ENCODE measurements at places on chromosomes 2 and 18.

DNA sequence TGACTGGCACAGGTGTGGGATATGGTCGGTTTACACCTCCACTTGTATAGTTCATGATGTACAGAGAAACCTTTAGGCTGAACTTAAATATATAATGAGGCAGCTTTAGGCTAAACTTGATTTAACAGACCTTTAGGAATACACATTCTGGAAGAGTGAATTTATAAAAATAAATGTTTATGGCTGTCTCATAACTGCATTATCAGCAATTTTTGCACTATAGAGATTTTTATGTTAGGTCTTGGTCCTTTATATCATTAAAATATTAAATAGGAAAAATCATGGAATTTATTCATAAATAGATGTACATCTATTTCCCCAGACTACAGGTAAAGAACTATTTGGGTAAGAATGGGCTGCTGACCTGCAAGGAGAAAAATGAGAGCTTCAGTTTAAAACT, 19.8 kb downstream of the RAB27B start:
- DNase-seq = no peak

GRCh38 chr18:41906528-41907146, 48.4 kb upstream of the PIK3C3 start:
- no peak for DNase-seq

DNA sequence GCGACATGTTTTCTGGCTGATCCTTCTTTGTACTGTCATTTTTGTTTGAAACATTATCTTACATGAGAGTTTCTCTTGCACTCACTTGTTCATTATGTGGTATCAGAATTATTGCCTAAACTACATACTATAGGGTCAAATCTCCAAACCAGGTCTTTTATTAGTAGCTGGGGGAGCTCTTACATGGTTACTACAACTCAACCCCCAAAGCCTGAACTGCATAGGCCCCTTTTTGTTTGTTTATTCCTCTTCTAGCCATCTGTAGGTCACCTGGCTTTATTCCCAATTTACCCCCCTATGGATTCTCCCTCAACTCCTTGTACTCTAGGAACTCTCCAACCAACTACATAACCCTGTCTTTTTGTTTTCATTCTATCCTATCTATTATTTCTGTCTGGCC, 46.7 kb downstream of the PUM2 start:
- no peak for DNase-seq

- no peak for DNase-seq
Measured at GRCh38 chr2:147083664-147084063, 761.2 kb upstream of the ACVR2A start.

DNA sequence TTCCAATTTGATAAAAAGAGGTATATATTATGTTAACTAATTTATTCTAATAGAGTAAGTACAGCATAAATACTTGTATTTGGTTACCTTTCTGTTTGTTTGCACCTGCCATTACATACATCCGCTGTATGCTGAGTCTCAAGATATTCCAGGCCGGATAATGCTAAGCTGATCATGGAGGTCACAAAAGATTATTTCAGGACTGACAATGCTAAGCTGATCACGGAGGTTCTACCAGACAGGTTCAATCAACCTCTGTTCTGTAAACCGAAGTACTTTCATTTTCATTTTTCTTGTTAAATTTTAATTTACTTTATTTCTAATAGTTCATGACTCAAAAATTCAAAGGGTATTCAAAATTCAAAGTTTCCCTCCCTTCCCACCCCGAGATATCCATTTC, 31.1 kb downstream of the PNO1 start:
- DNase-seq = no peak

DNA sequence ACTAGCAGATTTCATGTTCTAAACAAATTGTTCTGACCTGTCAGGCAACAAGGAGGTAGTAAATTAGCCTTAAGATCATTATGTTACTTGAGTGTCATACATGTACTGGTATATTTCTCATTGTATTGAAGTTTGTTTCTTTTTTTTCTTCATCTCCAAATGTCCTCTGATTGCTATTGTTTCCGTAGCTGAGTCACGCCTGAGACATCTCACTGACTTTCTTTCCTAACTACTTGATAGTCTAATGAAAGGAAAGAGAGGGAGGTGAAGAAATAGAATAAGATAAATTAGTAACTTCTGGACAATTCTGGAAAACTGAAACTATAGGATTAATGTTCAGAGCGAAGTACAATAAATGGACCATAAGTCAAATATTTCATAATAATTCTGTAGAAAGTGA, 1049.9 kb downstream of the TSN start:
- DNase-seq = no peak

DNA sequence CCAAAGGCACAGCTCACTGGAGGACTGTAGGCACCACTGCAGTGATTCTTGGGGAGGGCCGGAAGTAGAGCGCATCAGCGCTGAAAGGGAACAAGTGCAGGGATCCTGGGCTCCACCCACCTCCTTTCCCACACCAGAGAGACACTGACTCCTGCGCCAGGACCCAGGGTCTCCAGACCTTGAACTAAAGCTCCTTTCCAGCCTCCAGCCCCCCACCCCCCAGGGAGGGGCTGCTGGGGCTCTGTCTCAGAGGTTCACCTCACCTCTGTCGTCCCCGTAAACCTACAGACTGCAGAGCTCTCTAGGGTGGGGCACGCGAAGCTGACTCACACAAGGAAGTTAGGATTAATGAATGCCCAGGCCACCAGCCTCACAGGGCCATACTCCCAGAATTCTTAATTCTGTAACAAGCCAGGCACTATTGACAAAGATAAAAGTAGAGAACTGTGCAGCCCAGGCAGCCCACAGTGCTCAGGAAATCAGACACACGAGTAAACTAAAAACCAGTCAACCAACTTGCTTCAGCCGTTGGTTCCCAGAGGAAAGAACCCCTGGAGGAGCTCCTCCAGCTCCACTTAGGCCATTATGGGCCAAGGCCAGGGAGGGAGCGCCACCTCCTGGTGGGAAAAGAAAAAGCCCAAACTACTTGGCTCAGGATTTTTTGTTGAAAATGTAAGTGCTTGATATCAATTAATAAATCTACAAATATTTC, 45.1 kb upstream of the ACAA2 start:
- peak; percentile 46 for DNase-seq

GRCh38 chr2:241291977-241292376, 23.5 kb downstream of the HDLBP start:
- no peak for DNase-seq

DNA sequence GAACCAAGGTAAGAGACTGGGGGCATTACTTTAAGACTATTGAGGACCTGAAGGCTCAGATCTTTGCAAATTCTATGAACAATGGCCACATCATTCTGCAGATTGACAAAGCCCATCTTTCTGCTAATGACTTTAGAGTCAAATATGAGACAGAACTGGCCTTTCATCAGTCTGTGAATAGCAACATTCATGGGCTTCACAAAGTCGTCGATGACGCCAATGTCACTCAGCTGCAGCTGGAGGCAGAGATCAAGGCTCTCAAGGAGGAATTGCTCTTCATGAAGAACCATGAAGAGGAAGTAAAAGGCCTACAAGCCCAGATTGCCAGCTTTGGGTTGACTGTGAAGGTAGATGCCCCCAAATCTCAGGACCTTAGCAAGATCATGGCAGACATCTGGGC, 43.8 kb upstream of the SLC4A10 start:
- DNase-seq = no peak

DNA sequence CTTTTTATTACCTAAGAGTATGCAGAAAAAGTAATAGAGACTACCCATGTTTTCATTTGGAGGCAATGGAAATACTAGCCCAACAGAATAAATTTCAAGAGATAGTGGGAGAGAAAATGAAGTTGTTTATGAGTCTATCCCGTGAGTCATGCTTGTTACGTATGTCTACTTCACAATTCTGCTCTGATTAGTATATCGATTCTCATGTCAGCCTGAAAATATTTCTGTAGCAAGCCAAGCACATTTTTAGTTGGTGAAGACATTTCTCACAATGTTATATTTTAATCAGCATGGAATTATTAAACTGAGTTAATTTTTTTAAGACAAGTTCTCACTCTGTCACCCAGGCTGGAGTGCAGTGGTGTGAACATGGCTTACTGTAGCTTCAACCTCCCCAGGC, 346.1 kb downstream of the RPRM start:
- no peak for DNase-seq

- DNase-seq = no peak
Measured at GRCh38 chr2:48148841-48149430, 242.6 kb upstream of the FBXO11 start.

DNA sequence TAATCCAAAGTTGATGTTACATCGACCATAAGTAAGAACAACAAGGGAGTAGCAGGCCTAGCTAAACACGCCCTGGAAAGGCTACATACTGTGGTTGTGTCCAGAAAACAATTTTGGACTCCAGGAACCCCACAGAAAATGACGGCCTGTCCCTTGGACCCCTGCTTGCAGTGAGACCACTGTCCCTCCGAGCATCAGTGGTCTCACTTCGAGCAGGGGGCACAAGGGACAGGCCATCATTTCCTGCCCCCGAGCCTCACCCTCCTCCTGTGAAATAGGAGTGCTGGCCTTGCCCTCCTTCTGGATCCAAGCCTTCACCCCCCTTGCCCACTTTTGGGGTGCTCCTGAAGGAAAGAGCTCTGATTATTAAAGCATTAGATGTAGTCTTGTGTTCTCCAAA, 144.4 kb downstream of the CTIF start:
- no peak for DNase-seq

- no peak for DNase-seq
Measured at GRCh38 chr2:235066490-235066889, 114.7 kb downstream of the SH3BP4 start.

DNA sequence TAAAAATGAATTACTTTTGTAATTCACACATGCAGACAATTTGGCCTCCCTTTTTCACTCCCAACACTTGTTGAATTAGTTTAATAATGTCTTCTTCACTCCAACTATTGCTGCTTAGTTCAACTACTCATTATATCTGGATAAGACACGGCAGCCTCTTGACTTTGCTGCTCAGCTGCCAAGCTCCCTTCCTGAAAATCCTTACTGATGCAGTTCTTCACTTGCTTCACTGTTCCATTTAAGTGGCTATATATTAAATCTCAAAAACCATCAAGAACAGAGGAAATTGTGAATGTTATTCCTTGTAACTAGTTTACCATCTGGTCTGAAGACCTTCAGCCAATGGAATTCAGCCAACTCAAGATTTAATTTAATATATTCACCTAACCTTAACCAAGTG, 127.1 kb downstream of the NCOA1 start:
- no peak for DNase-seq

GRCh38 chr2:101843471-101843870, 146.0 kb downstream of the MAP4K4 start:
- DNase-seq = no peak

GRCh38 chr18:11808001-11808855, 43.0 kb upstream of the CHMP1B start:
- DNase-seq = peak; percentile 15

DNA sequence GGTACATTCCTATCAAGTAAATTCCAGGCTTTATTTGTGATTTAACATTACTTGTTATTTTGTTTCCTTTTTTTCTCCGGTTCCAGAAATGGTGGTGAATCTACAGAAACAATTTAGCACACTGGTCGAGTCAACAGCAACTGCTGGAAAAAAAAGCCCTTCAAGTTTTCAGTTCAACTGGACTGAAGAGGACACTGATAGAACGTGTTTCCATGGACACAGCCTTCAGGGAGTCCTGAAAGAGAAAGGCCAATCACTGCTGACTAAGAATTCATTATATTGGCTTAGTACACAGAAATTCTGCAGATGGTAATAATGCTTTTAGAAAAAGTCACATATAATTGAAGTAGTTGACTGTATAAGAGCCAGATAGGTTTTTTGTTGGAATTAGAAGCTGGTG, 32.0 kb upstream of the GRHL1 start:
- DNase-seq = no peak

GRCh38 chr2:79393806-79394484, 118.9 kb upstream of the CTNNA2 start:
- DNase-seq = no peak

DNA sequence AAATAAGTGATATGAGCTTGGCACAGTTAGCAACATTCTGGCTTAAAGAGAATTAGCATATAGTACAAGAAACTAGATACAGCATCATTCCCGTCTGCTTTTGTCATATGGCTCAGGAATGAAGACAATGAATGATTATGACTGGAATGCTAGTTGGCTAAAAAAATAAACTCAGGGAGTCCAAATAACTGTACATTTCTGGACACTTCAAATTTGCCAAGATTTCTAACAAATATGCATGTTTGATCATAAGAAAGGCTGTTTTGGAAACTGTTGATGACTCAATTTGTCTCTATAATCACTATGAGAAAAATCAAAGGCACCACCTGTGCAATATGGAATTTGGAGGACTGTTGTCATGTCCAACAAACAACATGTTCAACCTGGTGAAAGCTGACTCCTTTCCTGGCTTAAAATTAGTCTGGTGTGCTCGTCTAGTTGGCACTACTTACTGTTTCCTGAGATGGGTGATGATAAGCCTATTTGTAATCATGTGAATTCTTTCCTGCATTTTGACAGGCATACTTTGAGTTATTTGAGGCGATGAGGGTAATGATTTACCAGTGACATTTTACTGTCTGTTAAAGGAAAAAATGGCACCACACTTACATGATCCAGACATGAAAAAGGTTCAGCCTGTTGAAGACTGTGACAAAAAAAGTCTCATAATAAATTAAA, 133.9 kb upstream of the CDH20 start:
- no peak for DNase-seq

DNA sequence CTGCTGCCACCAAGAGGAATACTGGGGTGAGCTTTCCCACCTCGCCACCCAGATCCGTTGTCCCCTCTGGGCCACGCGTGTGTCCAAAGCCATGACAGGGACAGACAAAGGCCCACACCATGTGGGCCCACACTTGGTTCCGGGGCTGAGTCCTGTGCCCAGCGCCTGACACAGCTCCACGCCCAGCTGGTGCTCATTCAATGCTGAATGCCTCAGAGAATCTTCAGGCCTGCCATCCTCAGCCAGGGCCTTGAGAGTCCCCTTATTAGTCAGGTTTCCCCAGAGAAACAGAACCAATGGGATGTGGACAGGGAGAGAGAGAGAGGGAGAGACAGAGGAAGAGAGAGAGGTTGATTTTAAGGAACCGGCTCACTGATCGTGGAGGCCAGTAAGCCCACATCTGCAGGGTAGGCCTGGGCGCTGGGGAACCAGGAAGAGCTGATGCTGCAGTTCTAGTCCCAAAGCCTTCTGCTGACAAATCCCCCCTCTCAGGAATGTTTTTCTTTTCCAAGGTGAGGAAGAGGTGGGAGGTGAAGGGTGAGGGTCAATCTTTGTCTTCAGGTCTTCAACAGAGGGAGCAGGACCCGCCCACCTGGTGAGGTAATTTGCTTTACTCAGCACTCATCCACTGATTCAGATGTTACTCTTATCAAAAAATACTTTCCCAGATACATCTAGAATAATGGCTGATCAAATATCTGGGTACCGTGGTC, 10.2 kb upstream of the SPATA3 start:
- no peak for DNase-seq

GRCh38 chr2:64769392-64770044, 115.8 kb upstream of the SERTAD2 start:
- no peak for DNase-seq

- DNase-seq = no peak
Measured at GRCh38 chr2:98577313-98577712, 31.0 kb downstream of the COA5 start.
